CD4-positive, alpha-beta T cell treated with Interleukin-21 for 1 hour (primary cell): ENCODE measurements at places on chromosomes 1 and 21.

DNA sequence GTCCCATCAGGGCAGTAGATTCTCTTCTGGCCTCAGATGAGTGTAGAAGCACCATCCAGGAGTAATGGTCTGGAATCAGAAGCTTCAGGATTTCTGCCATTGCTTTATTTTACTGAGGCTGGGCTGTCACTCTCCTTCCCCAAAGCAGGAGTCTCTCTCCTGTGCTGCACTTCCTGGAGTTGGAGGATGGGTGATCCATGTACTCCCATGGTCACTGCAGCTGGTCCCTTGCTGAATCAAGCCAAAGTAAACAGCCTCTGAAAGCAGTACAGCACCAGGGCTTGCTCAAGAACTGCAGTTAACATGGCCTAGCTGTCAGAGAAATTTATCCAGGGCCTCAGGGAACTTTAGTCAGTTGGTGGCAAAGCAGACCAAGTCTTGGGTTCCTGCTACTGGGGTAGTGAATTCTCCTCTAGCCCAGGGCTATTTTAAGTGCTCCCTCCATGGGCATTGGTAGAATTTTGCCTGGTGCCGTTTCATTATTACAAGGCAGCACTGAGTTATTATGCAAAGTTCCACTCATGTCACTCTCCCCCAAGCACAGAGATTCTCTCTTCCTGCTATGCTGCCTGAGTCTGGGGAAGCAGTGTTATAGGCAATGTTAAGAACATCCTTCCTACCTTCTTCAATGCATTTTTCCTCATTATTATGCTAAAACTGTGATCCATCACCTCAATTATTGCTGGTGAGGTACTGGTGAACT, 29.5 kb downstream of the DRAM2 start:
- DNase-seq, result no peak

GRCh38 chr1:180954801-180955165, 42.1 kb downstream of the KIAA1614 start:
- DNase-seq, result no peak

DNA sequence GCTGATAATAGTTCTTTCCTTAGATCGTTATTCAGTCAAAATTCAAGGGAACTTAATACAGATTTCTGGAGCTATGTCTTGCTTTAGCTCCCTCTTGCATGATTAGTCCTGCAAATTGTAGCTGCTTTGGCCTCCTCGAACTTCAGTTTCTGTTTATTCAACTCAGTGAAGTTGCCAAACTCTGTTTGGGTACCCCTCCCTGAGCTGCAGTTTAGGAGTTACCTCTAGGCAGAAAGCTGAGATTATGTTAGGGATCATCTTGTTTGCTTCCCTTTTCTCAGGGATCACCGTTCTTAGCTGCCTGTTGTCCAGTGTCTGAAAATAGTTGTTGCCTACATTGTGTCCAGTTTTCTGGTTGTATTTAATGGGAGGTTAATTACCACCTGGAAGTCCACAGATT, 43.5 kb downstream of the SNX27 start:
- no peak for DNase-seq

- DNase-seq, result no peak
Measured at GRCh38 chr1:2962541-2962940, 58.7 kb upstream of the ACTRT2 start.

DNA sequence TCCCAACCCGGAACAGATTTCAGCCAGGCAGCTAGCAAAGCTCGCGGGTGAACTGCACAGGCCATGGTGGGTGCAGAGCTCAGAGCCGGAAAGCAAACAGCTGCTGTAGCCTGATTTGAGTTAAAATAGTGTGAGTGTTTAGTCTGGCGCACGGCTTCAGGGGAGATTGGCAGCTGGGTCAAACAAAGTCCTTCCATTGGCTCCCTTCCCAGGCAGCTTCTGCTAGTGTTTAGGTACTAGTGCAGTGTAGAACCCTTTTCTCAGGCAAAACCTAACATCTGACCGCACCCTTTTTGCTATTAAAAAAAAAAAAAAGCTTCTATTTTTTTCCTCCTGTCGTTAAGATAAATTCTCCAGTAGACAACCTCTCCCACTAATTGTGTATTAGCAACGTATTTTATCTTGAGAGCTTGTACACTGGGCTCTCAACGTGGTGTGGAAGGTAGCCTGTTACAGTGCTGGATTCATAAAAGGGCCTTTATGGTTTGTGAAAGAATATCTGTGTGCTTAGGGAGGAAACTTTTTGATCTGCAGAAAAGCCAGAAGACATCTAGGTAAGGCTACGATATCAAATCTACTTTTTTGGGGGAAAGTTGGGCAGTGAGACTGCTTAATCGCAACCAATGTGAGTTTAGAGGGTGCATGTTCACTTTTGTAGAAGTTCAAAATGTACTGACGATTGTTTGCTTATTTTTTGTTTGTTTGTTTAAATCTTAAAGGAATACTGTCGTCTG, 689.6 kb downstream of the USP25 start:
- DNase-seq, result no peak

GRCh38 chr1:229478852-229479251, 29.3 kb downstream of the NUP133 start:
- no peak for DNase-seq

DNA sequence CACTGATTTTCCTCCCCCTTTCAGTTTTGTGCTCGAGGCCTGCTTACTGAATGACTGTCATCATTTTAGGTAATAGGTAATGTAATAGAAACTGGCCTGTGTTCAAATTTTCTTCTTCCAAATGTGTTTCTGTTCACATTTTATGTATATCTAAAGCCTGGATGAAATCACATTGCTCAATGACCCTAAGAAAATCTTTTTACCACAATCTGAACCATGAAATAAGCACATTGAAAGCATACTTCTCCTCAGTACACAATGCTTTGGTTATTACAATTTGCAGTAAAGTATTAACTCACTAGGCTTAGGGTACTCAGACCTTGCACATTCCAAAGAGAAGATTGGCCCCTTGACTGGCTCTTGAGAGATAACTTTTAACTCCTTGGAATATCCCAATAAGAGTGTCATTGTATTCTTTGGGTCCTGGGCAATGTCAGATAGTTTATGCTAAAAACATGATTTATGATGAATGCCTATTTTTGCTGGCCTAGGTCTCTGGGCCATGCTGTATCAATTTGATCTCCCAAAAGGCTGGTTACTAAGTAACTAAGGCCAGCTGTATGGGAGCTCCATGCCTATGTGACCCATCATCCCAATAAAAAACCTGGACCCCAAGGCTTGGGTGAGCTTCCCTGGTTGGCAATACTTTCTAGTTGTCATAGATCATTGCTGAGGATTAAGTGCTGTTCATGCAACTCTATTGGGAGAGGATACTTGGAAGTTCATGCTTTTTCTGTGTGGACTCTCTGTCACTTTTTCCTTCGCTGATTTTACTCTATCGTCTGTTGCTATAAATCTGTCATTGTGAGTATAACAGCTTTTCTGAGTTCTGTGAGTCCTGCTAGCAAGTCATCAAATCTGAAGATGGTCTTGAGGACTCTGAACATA, 293.9 kb downstream of the GRIK1 start:
- no peak for DNase-seq

- no peak for DNase-seq
Measured at GRCh38 chr1:90512441-90512840, 204.7 kb downstream of the BARHL2 start.
